NT2/D1 (cell line): ENCODE measurements at places on chromosomes 3 and 15.

GRCh38 chr3:21109056-21109455 lies 642.0 kb downstream of the ZNF385D start:
- no peak for DNase-seq

GRCh38 chr3:98233468-98233867 lies 30.6 kb upstream of the OR5H6 start:
- no peak for DNase-seq

- no peak for DNase-seq
These were observed 184.8 kb upstream of the P2RY1 start for GRCh38 chr3:152650177-152650576.

- no peak for DNase-seq
These were observed 238.0 kb downstream of the XXYLT1 start for GRCh38 chr3:195032955-195033354.

DNA sequence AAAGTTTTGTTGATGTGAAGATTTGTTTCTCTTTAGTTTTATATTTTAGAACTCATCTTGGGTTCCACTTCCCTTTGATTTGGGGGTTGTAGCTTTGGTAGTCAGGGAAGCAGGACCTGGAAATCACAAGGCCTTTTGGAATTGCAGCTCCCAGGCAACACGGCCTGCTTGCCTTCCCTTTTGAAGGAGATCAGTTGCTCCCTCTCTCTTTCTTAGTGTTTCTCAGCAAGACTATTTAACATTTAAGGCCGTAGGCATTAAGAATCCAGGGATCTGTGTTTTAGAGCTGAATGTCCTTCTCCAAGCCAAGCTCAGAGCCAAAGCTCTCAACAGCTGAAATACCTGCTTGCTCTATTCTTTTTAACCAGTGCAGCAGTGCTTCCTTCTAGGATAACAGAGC lies 310.3 kb downstream of the PTPRG start:
- DNase-seq: no peak
